T-helper 9 cell (primary cell): ENCODE measurements at places on chromosomes 3 and 15.

GRCh38 chr3:19931767-19932188 is 2.2 kb downstream of the EFHB start:
- DNase-seq, result no peak

GRCh38 chr15:40593165-40593564 is 884 bp upstream of the KNL1 start:
- DNase-seq, result no peak

GRCh38 chr15:34993412-34993811 is 5.3 kb upstream of the ZNF770 start:
- DNase-seq, result no peak

DNA sequence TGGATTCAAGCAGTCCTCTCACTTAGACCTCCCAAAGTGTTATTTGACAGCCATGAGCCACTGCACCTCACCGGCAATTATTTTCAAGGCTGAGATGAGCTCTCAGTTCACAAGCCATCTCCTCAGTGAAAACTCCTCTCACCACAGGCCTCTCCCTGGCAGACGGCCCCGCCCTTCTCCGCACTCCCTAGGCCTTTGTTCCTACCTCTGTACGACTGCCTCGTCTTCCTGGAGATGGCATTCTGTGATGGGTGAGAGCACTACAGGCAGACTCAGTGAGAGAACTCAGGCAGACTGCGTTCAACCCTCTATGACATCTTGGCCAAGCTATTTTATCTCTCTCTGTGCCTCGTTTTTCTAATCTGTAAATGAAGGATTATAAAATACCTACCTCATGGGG is 67.0 kb upstream of the TPM1 start:
- no peak for DNase-seq

DNA sequence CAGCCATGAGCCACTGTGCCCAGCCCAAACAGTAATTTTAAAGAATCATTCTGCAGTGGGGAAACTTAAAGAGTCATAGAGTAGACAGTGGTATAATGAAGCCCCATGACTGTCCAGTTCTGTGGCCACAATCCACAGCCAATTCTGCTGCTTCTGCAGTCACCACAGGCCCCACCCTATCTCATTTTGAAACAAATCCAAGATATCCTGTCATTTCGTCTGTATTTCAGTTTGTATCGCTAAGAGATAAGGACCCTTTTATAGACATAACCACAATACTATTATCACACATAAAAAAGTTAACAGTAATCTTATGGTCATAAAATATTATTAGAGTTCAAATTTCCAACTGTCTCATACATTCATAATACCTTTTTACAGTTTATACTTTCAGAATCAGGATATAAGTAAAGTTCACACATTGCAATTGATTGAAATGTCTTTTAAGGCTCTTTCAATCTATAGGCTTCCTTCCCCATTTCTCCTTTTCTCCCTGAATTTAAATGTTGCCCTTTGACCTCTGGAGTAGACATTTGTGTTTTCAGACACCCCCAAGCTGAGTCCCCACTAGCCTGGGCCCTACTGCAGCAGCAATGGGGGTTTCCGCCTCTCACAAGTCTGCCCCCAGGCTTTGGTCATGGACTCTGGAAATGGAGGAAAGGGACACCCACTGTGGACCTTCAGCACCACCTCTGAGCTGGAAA is 4.2 kb upstream of the NUP210 start:
- DNase-seq, result no peak
